ENCODE measurements at places on chromosomes 3 and 15.

DNA sequence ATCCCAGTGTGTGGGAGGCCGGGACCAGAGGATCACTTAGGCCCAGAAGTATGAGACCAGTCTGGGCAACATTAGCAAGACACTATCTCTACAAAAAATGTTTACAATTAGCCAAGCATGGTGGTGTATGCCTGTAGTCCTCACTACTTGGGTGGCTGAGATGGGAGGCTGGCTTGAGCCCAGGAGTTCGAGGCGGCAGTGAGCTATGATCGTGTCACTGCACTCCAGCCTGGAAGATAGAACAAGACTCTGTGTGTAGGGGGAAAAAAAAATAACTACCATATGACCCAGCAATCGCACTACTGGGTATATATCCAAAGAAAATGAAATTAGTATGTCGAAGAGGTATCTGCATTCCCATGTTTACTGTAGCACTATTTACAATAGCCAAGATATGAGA, 22.6 kb downstream of the RYK start:
- no peak for DNase-seq

GRCh38 chr3:183298701-183299153, 45.7 kb downstream of the B3GNT5 start:
- no peak overlapping the region for H3K4me3 ChIP-seq
- no peaks in the 10 kb centered on the region for H3K27me3 ChIP-seq
- H3K27ac ChIP-seq = no peak overlapping the region
- no peak for DNase-seq

DNA sequence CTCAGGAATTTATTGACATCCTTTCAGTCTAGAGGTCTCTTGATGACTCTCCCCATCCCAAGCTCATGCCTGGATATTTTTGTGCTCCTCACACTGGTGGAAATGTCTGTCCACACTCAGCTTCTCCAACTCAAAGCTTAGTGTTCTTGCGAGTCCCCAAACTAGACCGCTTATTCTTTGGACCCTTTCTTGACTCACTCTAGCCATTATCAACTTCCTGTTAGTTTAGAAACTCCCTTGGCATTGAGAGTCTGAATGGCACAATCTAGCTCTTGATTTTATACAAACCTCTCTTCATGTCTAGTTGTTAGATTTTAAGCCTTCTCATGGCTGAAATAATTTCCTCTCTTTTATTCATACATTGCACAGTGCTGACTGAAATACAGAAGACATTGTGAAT, 19.6 kb downstream of the TIGIT start:
- peaks cover 38% of the 10 kb centered on the region for H3K36me3 ChIP-seq
- H3K27ac ChIP-seq = peak overlapping the region; percentile 95
- H3K4me3 ChIP-seq = peak overlapping the region; percentile 51
- H3K27me3 ChIP-seq = no peaks in the 10 kb centered on the region
- DNase-seq = no peak

- H3K27ac ChIP-seq = no peak overlapping the region
- no peaks in the 10 kb centered on the region for H3K36me3 ChIP-seq
- no peak overlapping the region for H3K4me3 ChIP-seq
- DNase-seq = no peak
These were observed 102.2 kb downstream of the P3H2 start for GRCh38 chr3:190018460-190018859.

GRCh38 chr3:126684218-126684751, 19.8 kb upstream of the CHCHD6 start:
- H3K4me1 ChIP-seq = peaks cover 1% of the 10 kb centered on the region
- H3K27me3 ChIP-seq = peaks cover 25% of the 10 kb centered on the region
- H3K4me3 ChIP-seq = no peak overlapping the region
- no peak for DNase-seq

DNA sequence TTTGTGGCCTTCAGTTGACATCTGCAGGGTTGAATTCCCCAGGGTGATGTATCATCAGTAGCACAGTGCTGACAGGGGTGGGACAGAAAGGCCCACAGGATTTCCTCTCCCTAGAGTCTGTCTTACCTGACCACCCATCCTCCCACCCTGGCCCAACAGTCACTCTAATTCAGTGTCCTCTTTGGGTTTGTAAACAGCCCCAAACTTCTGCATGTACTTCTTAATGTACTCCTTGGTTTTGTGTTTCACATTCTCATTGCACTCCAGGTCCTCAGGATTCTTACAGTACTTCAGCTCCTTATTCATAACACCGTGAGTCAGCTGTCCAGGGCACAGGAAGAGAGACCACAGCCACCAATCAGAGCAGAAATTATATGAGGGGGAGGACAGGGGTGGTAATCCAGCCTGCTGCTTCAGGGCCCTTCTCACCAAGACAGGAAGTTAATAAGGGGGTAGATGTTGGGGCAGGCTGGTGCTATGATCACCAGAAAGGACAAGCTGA, 37.5 kb downstream of the NBEAL2 start:
- peaks cover 30% of the 10 kb centered on the region for H3K36me3 ChIP-seq
- H3K4me3 ChIP-seq = no peak overlapping the region
- peak; percentile 32 for DNase-seq
- peak overlapping the region; percentile 73 for H3K27ac ChIP-seq

GRCh38 chr15:78873793-78874765, 1.4 kb downstream of the MORF4L1 start:
- peak overlapping the region; percentile 100 for H3K4me3 ChIP-seq
- peaks cover 31% of the 10 kb centered on the region for H3K36me3 ChIP-seq
- H3K27ac ChIP-seq = peak overlapping the region; percentile 100
- peak; percentile 44 for DNase-seq

DNA sequence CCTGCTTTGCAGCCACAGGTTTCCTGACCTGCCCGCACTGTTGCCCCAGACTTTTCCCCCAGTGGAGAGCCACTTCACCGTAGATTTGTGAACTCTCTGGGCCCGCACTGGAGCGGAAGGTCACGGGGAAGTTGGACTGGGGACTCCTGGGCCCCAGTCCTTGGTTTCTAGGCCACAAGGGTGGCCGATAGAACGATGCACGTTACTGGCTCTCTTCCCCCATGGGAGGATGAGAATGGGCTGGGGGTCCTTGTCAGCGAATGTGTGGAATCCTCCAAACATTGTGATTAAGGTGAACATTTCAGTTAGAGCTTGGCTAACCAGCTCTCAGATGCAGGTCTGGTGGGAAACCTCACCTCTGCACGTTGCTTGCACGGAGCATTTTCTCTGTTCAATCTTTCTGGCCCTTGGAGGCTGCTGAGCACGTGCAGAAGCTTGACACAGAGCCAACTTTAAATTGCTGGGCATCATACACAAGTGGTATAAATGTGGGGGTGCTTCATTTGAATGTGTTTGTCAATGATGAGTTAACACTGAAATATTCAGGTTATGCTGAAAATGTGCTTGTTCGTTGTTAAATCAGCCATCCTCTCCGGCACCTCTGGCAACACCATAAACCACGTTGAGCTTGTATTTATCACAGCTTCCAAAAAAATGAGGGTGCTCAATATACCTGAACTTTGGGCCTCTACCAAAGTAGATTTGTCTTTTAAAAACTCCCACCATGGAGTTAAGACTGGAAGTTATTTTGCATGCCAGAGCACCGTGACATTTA, 976 bp downstream of the DIS3L start:
- no peak for DNase-seq
- peak overlapping the region; percentile 84 for H3K4me3 ChIP-seq
- H3K27me3 ChIP-seq = no peaks in the 10 kb centered on the region
- H3K4me1 ChIP-seq = peaks cover 41% of the 10 kb centered on the region
- peaks cover 14% of the 10 kb centered on the region for H3K36me3 ChIP-seq

GRCh38 chr3:45219694-45220093, 6.4 kb downstream of the TMEM158 start:
- peaks cover 100% of the 10 kb centered on the region for H3K27me3 ChIP-seq
- peaks cover 5% of the 10 kb centered on the region for H3K36me3 ChIP-seq
- peaks cover 8% of the 10 kb centered on the region for H3K4me1 ChIP-seq
- no peak for DNase-seq
- H3K27ac ChIP-seq = no peak overlapping the region
- H3K4me3 ChIP-seq = no peak overlapping the region

DNA sequence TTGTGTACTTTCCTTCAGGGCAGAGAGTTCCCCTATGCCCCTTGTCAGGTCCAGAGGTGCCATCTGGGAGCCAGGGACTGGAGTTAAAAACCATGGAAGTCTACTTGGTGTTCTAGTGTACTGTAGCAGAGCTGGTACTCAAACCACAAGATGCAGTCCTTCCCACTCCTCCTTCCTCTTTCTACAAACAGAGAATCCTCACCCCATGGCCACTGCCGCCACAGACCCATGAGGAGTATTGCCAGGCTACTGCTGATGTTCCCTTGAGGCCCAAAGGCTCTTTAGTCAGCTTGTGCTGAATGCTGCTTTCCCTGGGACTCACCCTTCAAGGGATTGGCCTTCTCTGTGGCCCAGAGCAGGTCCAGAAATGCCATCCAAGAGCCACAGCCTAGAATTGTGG, 229.2 kb upstream of the ZPLD1 start:
- peaks cover 2% of the 10 kb centered on the region for H3K36me3 ChIP-seq
- H3K4me3 ChIP-seq = no peak overlapping the region
- DNase-seq = no peak
- H3K27me3 ChIP-seq = no peaks in the 10 kb centered on the region

GRCh38 chr15:93859176-93859575, 372.2 kb upstream of the MCTP2 start:
- no peak for DNase-seq
- H3K4me3 ChIP-seq = no peak overlapping the region
- peaks cover 49% of the 10 kb centered on the region for H3K27me3 ChIP-seq
- peaks cover 16% of the 10 kb centered on the region for H3K4me1 ChIP-seq
- no peak overlapping the region for H3K27ac ChIP-seq
- no peaks in the 10 kb centered on the region for H3K36me3 ChIP-seq

GRCh38 chr15:47363653-47364052, 353.7 kb upstream of the SEMA6D start:
- H3K27ac ChIP-seq = no peak overlapping the region
- H3K27me3 ChIP-seq = no peaks in the 10 kb centered on the region
- H3K4me1 ChIP-seq = no peaks in the 10 kb centered on the region
- H3K4me3 ChIP-seq = no peak overlapping the region

DNA sequence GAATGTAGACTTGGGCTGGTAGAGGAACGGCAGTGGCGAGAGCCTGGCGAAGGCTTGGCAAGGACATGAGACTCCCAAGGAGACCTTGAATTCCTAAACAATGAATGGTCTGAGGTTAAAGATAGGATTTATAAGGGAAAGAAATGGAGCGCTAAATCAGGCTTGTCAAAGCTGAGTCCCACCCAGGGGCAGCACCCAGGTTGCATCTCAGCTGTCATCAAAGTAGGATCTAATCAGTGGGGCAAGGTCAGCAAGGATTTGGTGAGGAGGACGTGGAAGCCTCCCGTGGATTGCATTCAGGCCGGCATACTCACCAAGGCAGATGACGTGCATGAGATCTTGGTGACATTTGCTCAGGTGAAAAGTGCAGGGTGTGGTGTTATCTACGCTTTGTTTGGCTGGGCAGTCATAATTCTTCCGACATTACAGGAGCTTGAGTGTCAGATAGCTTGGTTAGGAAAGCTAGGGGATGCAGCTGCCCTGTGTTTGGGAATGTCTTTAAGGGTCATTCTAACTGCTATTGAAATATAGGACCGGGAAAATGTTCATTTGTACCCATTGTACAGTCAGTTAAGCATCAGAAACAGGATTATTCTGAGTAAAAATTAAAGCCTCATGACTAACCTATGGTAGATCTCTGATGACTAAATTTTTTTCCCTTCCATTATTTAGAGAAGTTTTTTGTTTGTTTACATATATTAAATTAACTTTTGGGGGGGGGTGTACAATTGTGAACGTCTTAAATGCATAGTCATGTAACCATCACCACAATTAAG, 99.4 kb upstream of the TSC22D2 start:
- no peak for DNase-seq
- no peak overlapping the region for H3K4me3 ChIP-seq
- H3K36me3 ChIP-seq = no peaks in the 10 kb centered on the region
- H3K4me1 ChIP-seq = no peaks in the 10 kb centered on the region
- peaks cover 84% of the 10 kb centered on the region for H3K27me3 ChIP-seq

DNA sequence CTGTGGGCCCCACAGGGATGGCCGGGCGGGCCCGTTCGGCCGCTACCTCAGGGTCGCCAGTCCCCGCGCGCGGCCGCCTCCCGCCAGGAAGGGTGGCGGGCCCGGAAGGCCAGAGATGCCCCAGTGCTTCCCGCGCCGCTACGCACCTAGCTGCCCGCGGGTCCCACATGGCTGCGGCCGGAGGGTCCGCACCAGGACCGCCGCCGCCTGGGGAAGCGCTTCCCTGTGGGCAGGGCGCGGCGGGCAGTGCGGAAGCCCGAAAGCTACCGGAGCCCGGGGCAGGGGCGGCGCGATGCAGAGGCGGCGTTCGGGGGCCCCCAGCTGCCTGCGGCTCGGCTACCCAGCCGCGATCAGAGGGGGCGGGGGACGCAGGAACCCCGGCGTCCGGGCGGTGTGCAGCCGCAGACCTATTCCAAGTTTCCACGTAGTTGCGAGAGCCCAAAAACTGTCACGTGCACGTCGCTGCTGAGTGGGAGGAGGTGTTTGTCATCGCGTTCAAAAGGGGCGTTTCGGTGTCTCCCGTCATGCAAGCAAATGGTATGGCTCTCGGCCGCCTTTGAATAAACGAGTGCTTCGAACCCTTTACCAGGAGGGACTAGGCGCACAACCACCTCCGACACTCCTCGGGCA, at the start of gene TRANK1:
Gene TRANK1 (minus strand): TSS at position 414 of the 630 bp plus-strand sequence. CDS start 245 bp downstream, at position 169.
- peaks cover 2% of the 10 kb centered on the region for H3K36me3 ChIP-seq
- H3K27ac ChIP-seq = peak within 1 kb of the TSS; percentile 51
- peak; percentile 66 for DNase-seq
- H3K4me3 ChIP-seq = peak within 1 kb of the TSS; percentile 75

- DNase-seq = no peak
- H3K27me3 ChIP-seq = peaks cover 79% of the 10 kb centered on the region
- no peaks in the 10 kb centered on the region for H3K4me1 ChIP-seq
These were observed 172.8 kb upstream of the HES1 start for GRCh38 chr3:193962986-193963685.

- H3K36me3 ChIP-seq = no peaks in the 10 kb centered on the region
- H3K4me1 ChIP-seq = no peaks in the 10 kb centered on the region
- DNase-seq = no peak
- H3K4me3 ChIP-seq = no peak overlapping the region
- no peaks in the 10 kb centered on the region for H3K27me3 ChIP-seq
These were observed 21.0 kb downstream of the RARB start for GRCh38 chr3:25448750-25449692.

- no peaks in the 10 kb centered on the region for H3K4me1 ChIP-seq
- peaks cover 24% of the 10 kb centered on the region for H3K27me3 ChIP-seq
- H3K36me3 ChIP-seq = no peaks in the 10 kb centered on the region
- no peak within 1 kb of the TSS for H3K4me3 ChIP-seq
- no peak for DNase-seq
- no peak within 1 kb of the TSS for H3K27ac ChIP-seq
These were observed at the start of gene KY for GRCh38 chr3:134650431-134651346. Gene KY, minus strand, starts transcription at chr3:134651022. Its CDS starts 62 bp downstream, at chr3:134650960.

DNA sequence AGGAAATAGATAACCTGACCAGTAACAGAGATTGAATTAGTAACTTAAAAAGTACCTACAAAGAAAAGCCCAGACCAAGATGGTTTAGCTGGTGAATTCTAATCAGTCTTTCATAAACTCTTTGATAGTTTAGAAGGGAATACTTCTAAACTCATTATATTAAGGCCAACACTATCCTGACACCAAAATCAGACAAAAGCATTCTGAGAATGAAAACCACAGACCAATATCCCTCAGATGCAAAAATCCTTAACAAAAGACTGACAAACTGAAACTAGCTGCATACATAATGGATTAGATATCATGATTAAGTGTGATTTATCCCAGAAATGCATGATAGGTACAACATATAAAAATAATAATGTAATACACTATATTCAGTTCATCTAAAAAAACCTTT, 115.6 kb downstream of the RFX7 start:
- peaks cover 10% of the 10 kb centered on the region for H3K36me3 ChIP-seq
- H3K27ac ChIP-seq = no peak overlapping the region
- H3K4me3 ChIP-seq = no peak overlapping the region
- peaks cover 5% of the 10 kb centered on the region for H3K4me1 ChIP-seq

- no peaks in the 10 kb centered on the region for H3K27me3 ChIP-seq
- no peak overlapping the region for H3K4me3 ChIP-seq
- peak overlapping the region; percentile 85 for H3K27ac ChIP-seq
- peaks cover 59% of the 10 kb centered on the region for H3K36me3 ChIP-seq
- DNase-seq = no peak
These were observed 35.3 kb downstream of the ANXA2 start for GRCh38 chr15:60362321-60363086.

All from central memory CD8-positive, alpha-beta T cell (primary cell).